Hepatocyte (in vitro differentiated cells): ENCODE measurements at places on chromosomes 12 and 14.

DNA sequence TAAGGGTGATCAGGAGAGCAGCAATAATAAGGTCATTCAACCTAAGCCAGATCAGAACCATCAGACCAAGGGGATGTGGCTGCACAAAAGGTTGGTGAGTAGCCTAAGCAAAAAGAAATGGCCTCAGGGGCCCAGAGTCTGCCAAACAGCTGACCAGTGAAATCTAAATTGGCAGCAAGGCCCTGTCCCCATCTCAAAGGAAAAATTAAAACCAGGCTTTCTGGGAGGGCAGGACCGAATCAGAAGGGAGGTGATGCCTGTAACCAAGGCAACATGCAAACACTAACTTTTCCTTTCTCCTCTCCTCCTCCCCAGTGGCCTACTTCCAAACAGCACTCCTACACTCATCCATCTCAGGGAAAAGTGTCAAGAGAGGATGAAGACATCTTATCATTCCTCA, 256.4 kb downstream of the NUAK1 start:
- no peak for DNase-seq

DNA sequence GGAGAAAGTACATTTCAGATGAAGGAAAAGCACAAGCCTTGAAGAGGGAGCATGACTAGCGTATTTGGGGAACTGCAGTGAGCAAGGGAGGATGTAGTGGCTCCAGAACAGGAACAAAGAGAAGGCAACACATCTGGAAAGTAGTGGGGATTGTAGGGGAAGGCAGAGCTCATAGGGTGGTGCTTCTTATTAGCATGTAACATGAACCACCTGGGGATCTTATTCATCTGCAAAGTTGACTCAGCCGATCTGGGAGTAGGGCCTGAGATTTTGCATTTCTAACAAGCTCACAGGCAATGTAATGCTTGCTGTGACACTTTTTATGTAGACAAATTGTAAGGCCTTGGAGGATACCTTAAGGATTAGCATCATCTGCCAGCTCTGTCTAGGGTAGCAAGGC, 447.3 kb downstream of the NELL2 start:
- DNase-seq = no peak

DNA sequence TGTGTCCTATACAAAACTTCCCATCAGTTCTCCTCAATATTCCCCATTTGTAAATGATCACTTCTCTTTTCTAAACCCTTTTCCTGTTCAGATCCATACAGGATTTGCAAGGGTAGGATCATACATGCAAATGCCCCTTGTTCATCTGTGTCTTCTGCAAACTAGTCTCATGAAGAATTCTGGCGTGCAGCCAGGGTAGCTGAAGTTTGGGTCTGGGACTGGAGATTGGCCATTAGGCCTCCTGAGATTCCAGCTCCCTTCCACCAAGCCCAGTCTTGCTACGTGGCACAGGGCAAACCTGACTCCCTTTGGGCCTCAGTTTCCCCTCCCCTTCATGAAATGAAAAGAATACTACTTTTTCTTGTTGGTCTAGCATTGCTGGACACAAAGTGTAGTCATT, 11.3 kb downstream of the C3AR1 start:
- no peak for DNase-seq

GRCh38 chr12:116513944-116514343, 45.2 kb upstream of the MAP1LC3B2 start:
- no peak for DNase-seq

DNA sequence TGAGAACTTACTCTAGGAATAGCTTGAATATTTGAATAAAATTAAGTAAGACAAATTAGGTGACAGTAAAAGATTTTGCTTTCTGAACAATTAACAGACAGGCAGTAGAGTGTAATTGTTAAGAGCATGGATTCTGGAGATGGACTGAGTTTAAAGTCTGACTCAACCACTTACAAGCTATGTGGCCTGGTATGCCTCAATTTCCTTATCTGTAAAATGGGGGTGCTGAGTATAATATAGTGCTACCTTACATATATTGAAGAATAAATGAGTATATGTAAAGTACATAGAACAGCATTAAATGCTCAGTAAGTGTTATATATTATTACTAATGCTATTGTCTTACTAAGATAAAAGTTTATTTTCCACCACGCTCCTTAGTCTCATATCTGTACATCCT, 7.1 kb downstream of the MIA2 start:
- DNase-seq = no peak

DNA sequence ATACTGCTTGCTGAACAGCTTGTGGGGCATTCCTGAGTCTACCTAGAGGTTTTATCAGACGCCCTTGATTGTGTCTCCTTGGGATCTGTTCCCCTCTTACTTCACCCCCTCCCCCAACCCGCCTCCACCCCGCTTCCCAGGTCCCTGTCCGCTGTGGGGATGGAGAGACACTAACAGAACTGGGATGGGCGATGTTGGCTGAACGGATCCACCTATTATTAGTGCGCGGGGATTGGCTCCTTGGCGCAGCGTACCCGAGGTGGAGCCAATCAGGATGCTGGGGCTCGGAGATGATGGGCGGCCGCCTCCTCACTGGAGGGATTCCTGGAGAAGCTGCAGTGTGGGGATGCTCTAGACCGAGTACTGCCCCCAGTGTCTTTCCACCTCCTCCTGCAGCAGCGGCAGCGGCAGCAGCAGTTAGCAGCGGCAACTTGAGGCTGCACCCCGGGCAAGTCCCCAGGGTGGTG, at the start of gene SYT1:
SYT1 (plus strand) TSS at position 372 of the 467 bp plus-strand sequence.
- peak; percentile 72 for DNase-seq

DNA sequence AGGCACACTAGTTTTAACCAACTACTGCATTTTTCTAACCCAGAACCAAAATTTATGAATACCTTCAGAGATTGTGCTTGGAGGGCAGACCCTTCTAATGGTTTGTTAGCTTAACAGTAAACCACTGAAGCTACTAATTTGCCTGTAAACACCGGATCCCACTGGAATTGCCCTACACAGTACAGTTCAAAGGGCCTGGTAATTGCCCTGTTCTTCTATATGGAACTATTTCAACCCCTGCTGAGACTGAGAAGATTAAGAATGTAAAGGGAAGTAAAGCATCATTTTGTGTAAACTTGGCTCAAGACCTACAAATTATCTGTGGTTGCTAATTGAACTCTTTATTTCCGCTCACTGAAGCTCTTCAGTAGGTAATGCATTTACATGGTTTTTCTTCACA, 468.1 kb downstream of the NPAS3 start:
- DNase-seq = no peak

- no peak for DNase-seq
Measured at GRCh38 chr12:1607940-1608712, 13.7 kb upstream of the FBXL14 start.

GRCh38 chr12:91613223-91613779, 430.7 kb upstream of the DCN start:
- no peak for DNase-seq
